ENCODE measurements at places on chromosomes 12 and 14. TPM values are rescaled to one million over a fixed set of nuclear protein-coding genes. Genes with fewer than 3 reads are reported as not detected.

The KRT72 gene
- 0.33 TPM for total RNA-seq

The CCDC177 gene
- total RNA-seq, result 0.05 TPM

The MYF5 gene
- not detected for total RNA-seq

The KRT79 gene
- 1.0 TPM for total RNA-seq

The KHNYN gene
- 35.3 TPM for total RNA-seq

The CCDC60 gene
- 0.52 TPM for total RNA-seq

The PMCH gene
- 0.47 TPM for total RNA-seq

The MYF6 gene
- total RNA-seq, result 0.09 TPM

The MYBPC1 gene
- total RNA-seq, result 4.6 TPM

The PTPRR gene
- total RNA-seq, result 0.38 TPM

All from thymus (tissue), 14 donors.